Stimulated activated naive CD8-positive, alpha-beta T cell treated with anti-CD3 and anti-CD28 coated beads, Interleukin-15, Interleukin-2, amounts not matched to agents 100 U/mL and 50 U/mL, for 24 hours (primary cell): ENCODE measurements at places on chromosomes 1 and 21.

DNA sequence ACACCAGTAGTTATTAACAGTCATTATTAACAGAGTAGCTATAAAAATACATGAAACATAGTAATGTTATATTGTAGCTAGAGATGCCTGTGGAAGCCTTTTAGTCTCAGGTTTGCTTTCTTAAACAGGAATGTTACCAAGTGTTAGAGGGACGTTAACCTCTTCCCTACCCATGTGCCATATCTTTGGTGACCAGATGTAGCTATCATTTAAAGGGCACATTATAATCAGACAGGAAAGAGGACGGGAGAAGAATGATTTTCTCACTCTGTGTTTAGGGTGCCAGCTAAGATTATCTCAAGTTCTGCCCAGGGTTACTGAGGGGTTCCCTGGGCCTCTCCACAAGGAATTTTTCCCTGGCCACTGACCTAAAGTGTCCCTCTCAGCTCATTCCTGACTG, 20.9 kb upstream of the UBL4B start:
- DNase-seq, result no peak

- DNase-seq, result peak; percentile 38
Measured at GRCh38 chr1:156025876-156026275, 5.1 kb upstream of the SSR2 start.

DNA sequence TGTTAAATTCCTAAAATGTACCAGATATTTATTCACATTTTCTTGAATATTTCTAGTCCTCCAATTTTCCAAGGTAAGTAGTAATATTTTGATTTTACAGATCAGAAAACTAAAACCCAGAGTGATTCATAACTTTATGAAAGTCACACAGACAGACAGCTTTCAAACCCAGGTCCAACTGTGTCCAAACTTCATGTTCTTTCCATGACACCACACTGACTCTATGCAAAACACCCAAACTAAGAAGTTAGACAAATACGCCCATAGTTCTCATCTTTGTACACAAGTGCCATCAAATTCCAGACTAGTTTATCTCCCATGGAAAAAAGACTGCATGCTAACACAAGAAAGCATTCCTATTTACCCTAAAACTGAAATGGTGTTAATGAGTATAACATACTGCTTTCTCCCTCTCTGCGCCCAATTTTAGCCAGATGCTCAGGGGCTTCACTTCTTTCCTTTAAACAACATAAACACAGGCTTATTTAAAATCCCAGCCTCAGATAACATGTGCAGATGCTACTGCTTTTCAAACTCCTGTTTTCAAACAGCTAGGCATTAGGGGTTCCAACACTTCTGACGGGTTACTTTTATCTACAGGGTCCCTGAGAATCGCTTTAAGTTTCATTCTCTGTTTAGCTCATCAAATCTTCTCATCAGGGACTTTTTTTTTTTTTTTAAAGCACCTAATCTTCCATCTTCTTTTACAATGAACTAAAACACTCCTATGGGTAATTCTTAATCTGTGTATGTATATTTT, 44.6 kb downstream of the WASF2 start:
- DNase-seq, result no peak

GRCh38 chr1:9093091-9093490, 23.7 kb upstream of the SLC2A5 start:
- no peak for DNase-seq

DNA sequence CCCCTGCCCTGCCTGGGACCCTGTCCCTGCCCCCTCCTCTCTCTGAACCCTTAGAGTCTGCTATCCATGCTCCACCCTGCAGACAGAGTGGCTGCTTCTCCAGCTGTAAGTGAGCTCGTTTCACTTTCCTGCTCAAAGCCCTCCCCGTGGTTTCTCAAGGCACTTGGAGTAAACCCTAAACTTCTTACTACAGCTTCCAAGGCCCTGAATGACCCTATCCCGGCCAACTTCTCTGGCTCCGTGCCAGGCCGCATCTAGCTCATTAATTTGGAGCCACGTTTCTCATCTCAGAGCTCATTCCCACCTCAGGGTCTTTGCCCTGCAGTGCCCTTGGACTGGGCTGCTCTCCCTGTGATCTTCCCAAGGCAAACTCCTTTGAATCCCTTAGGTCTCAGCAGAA, 235.1 kb upstream of the RUNX1 start:
- DNase-seq, result no peak

DNA sequence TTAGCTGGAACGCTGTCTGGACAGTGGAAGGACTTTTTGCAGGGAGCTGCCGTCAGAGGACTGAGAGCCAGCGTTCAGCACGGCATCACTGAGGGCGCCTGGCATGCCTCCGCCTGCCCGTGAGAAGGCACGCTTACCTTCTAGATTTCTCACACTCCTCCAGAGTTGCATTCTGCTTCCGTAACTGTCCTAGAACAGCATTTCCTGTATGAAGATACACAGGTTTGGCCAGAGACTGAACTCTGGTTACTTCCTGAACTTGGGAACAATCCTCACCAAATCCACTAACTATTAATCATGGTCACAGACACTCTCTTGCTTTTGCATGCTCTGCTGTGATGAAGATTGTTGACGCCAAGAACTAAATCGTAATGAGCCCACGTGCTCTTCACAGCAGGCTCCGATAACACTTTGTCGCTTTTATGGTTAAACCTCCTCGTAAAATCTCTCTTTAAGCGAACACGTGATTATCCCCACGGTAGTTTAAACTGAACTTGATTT, 93.5 kb downstream of the KIF26B start:
- DNase-seq, result no peak

DNA sequence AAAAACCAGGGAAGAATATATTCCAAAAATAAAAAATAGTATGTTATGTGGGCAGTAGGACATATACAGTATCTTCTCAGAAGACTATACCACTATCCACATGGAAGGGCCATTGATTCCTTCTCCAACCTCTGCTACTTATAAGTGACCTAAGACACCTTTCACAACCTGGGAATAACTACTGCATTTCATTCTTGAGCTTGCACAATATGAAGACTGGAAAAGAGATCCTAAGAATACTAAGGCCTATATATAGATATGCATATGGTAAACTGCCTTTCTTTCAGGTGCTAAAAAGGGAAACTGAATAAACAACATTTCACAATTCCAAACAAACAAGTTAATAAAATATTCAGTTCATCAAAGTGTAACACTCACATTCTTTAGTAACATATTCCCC, 32.0 kb upstream of the SDC3 start:
- DNase-seq, result no peak

DNA sequence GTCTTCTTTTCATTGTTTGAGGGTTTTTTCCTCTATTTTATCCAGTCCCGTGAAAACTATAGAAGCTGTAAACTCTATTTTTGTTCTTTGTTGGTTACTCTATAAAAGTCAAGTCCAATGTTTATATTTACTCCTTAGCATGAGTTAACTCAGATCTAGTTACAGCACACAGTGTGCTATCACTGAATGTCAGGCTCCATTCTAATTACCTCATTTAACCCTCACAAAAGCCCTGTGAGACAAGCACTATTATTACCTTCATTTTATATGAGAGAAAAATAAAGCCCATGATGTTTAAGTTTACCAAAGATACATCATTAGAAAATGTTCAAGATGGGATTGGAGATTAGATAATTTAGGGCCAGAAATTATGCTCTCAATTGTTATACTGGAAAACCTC, 251.4 kb upstream of the SNX7 start:
- DNase-seq, result no peak

- no peak for DNase-seq
Measured at GRCh38 chr21:43684424-43684823, 25.1 kb downstream of the RRP1B start.

DNA sequence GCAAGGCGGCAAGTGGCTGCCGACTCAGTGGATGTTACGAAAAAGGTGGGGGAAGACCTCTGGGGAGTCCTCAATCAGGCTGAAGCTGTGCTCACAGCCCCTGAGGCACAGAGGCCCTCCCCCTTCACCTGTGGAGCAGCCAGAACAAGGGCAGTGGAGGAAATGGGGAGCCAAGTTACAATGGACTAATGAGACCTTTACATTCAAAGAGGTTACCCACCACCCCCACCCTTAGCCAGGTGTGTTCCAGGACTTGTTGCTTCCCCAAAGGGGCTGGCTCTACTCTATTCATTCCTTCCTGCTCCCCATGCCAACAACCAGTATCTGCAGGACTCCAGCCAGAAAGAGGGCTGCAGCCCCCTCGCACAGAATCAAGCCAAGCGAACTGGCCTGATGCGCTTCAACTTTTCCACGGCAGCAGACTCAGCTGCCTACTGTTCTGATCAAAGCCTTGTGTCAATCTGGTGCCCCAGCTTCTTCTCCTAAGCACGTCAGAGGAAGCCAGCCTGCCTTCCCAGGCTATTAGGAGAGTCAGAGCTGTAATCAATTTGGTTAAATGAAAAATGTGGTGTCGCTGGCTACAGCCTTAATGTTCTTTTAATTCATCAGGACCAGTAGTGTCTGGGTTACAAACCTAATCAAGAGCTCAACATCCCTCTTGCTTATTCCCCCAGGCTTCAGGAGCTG, 1.8 kb upstream of the SYT2 start:
- no peak for DNase-seq

GRCh38 chr1:156664767-156665411, 12.3 kb downstream of the NES start:
- no peak for DNase-seq

GRCh38 chr21:42599962-42600361, 53.5 kb upstream of the PDE9A start:
- DNase-seq, result no peak

DNA sequence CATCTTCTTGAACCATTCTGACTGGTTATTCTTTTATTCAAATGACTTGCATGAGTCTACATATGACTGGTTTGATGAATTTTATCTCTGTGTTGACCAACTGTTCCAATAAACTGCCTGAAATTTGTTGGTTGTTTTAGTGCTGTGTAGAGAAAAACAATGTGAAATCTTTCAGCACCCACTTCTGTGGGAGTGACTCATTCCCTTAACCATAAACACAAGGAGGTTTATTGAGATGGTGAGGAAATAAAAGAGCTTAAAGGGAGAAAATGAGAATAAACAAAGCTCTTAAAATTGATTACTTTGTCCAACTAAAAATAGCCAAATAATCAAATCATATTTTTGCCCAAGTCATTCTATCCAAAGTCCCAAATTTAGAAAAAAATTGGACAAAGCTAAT, 341.1 kb downstream of the TGFB2 start:
- DNase-seq, result no peak

DNA sequence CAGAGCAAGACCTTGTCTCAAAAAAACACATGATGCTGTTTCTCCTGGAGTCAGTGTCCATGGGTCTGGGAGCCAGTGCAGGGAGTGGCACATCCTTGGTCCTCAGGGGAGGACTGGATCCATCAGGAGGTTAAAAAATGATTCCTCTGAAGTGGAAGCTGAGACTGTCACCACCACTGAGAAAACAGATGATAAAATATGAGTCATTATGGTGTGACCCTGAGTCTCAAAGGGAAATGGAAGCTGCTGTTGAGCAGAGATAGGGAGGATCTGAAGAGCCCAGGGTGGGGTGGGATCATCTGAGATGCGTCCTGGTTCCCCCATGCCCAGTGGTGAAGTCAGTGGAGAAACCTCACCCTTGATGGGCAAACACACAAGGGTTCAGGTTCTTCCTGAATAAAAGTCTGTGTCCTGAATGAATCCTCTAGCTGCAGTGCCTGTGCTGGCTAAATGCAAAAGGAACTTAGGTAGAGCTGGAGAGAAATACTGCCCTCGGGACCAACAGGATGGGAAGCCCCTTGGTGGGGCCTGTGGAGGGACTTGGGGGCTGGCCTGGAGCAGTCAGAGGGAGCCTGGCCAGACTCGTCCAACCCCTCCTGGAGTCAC, 61.6 kb upstream of the TENT5B start:
- DNase-seq, result no peak

DNA sequence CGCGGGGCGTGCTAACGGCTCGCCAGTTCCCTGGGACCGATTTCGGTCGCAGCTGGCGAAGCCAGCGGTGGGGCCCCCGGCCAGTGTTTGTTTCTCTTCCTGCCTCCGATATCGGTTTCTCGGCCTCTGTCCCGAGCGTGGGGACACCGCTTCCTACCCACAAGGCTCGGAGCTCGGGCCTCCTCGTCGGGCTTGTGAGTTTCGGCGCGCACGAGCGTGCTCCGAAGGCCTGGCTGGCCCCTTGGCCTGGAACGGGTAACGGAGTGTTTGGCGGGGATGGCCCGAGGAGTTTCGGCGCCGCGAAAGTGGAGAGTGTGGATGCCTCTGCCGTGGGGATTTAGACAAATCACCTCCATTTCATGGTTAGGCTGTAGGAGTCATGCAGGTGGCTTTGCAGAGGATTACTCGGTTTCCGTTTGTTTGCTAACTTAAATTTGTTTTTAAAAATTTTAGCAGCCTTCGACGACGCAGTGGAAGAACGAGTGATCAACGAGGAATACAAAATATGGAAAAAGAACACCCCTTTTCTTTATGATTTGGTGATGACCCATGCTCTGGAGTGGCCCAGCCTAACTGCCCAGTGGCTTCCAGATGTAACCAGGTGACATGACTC, 559 bp downstream of the RBBP4 start:
- DNase-seq, result no peak

- no peak for DNase-seq
Measured at GRCh38 chr1:180845352-180845751, 67.3 kb upstream of the KIAA1614 start.

- no peak for DNase-seq
Measured at GRCh38 chr1:231226156-231226555, 14.9 kb upstream of the GNPAT start.

- no peak for DNase-seq
Measured at GRCh38 chr1:208185801-208186231, 58.4 kb downstream of the PLXNA2 start.

DNA sequence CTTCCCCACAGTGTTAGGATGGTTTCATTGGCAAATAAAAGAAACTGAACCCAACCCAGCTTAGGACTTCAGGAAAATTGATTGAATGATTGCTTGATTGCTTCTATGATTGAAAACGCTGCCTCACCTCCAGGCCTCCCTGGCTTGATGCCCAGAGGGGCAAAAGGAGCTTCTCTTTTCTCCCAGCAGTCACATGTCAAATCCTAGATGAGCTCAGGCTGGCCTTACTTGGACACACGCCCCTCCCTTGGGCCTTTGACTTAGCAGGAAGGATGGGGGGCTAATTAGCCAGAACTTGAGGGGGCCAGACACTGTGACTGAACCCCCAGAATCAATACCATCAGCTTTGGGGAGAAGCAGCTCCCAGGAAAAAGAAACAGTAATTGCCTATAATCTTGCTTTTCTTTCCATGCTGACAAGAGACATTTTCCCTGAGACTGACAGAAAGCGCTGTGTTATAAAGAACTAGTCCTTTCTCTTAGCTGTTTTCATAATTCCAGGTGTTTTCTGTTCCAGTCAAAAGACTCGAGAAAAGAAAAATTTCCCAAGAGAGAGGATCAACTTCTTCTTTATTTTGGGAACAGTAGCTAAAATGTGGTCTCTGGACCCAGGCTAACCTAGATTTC, 50.8 kb upstream of the ATP5PO start:
- DNase-seq, result no peak

- DNase-seq, result peak; percentile 18
Measured at GRCh38 chr1:67723620-67724019, 38.6 kb downstream of the GADD45A start.

GRCh38 chr1:223363057-223363855, 720 bp downstream of the SUSD4 start:
- DNase-seq, result peak; percentile 33

- no peak for DNase-seq
Measured at GRCh38 chr1:162699366-162699765, 67.1 kb downstream of the DDR2 start.

GRCh38 chr1:203378556-203379245, 27.8 kb upstream of the FMOD start:
- DNase-seq, result no peak
